T-helper 17 cell (primary cell): ENCODE measurements at places on chromosomes 6 and 20. TPM values are rescaled to one million over a fixed set of nuclear protein-coding genes. Genes with fewer than 3 reads are reported as not detected.

DNA sequence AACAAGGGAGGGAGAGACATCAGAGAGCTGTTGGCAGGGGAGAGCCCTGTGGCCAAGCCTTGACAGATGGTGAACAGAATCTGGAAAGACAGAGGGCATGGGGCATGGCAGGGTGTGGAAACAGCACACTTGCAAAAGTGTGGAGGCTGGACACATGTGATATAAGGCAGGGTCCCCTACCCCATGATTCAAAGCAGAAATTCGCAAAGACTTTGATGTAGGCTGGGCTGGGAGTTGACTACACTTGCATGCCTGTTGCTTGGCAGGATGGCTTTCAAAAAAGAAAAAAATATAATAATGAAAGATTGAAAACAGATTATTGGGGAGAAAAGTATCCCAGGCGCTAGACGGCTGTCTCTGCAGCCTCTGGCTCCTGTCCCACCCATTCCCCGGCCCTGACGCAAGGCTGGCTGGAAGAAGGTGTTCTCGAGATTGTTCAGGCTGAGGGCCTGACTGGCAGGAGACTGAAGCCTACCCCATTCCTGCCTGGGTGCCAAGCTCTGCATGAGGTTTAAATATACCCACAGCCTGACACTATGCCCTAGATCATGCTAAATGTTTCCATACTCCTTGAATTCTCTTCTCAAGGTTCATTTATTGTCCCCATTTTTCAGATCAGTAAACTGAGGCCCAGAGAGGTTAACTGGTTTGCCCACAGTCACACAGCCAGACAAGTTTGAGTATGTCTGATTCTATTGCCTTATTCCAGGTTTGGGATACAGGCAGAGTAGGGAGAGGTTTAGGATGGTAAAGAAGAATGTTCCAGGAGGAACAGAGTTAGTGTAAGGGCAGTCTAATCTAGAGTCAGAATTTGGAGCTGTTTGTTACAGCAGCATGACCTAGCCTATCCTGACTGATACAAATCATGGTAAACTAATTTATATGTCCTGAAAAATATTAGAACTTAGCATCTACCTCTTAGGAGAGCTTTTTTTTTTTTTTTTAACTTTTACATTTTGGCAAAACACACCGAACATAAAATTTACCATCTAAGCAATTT is 23.4 kb upstream of the CCN5 start:
- no peak for DNase-seq

DNA sequence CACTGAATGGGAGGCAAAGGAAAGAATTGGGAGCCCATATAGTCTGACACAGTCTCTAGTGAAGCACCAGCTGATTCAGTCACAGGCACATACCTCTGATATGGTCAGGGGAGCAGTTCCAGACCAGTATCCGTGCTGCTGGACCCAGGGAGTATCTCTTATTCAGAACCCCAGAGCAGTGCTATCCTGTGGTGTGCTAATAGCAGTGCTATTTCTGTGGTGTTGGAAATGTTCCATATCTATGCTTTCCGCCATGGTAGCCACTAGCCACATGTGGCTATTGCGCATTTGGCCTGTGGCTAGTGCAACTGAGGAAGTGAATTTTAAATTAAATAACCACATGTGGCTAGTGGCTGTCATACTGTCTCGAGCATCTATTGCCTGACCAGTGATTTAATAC is 11.0 kb downstream of the SCUBE3 start:
- DNase-seq: no peak

Gene FAM217A
- total RNA-seq: not detected

GRCh38 chr20:14580418-14581074 is 243.1 kb upstream of the FLRT3 start:
- no peak for DNase-seq

DNA sequence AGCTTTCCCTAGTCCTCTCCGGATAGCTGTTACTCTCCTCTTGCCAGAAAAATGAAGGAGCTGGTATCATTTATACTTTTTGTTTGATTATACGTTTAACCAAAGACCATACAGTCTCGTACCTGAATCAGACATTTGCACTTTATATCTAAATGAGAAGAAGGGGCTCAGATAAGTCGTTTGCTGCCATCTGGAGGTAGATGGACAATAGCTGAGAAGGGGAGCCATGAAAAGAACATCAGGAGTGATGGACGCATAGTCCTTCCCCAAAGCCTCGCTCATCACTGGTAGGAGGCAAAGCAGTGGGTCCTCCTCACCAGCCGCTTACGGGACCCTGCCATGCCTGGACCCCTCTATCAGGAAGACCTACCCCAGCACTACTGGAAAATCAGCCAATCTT is 45.4 kb downstream of the RPF2 start:
- DNase-seq: no peak

DNA sequence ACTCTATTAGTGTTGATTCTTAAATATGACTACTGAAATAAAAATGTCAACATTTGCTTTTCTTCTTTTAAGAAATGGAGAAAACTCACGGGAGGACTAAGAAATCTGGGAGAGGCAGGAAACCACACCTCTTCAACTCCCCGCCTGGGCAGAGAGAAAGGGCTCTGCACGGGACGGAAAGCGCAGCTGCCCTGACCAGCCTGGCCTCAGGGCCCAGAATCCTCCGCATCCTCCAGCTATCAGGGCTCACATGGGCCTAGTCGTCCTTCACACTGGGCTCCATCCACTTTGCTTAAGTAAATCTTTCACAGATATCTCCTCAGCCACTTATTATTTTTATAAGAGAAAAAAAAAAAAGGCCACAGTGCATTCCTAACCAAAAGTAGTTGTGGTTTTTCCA is 215.1 kb downstream of the TBXT start:
- DNase-seq: no peak

Gene ATP9A
- total RNA-seq: 4.2 TPM

DNA sequence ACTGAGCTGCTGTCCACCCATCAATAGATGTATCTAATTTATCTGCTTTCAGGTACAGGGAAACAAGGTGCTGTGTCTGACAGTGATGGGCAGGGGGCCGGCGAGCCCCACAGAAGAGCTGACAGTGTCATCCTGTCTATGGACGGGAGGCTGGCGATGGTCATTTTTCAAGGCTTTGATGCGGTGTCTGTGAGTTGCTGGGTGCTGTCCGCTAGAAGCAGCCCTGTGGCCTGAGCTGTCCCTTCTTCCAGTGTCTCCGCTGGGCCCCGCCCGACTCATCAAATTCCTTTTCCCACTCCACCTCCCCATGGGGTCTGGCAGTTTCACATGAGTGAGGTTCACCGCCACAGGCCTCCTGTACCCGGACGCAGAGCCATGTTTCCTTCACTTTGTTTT is 161.4 kb upstream of the PMEPA1 start:
- DNase-seq: no peak

DNA sequence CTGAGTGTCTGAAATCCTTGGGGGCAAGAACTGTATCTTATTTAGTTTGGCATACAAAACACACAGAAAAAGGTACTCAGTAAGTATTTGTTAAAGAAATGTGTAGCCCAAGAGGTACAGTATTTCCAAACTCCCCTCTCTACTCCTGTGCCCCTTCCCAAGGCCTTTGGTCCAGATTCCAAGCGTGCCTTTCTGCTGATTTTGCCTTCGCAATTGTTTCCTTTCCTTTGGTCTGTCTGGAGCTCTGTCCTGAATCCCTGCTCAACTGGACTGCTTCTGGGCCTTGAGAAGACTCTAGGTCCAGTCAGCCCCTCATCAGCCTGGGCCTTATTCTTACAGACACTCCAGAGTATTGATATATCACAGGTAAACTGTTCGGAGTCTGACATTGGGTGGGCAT is 122.2 kb upstream of the SYNCRIP start:
- no peak for DNase-seq

DNA sequence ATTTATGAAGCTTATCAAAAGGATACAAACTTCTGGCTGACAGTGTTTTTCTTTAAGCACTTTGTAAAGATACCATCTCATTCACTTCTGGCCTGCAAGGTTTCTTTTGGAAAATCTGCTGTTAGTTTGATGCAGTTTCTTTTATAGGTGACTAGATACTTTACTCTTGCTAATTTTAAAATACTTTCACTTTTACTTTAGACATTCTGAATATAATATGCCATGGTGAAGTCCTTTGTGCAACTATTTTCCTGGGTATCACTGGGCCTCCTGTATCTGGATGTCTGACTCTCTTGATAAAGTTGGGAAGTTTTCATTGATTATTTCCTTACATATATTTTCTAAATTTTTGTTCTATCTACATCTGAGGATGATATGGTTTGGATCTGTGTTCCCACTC is 29.0 kb upstream of the ZNF337 start:
- no peak for DNase-seq

DNA sequence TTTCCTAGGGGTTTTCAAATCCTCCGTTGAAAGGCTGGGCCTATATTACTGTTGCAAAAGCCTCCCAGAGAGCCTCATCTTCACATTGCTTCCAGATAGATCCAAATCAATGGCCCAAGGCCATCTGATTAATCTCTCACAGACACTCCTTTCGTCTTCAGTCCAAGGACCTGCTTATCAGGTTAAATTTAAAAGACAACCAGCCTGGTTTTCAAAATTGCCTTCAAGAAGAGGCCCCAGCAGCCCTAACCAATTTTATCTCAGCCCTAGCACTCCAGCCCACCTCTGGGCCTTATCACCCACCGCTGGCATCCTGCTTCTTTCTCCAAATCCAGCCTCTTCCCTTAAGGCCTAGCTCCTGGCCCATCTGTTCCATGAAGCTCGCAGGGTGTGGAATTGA is 15.5 kb upstream of the CCND3 start:
- DNase-seq: no peak

GRCh38 chr20:38158701-38159351 is 6.2 kb downstream of the TGM2 start:
- no peak for DNase-seq

DNA sequence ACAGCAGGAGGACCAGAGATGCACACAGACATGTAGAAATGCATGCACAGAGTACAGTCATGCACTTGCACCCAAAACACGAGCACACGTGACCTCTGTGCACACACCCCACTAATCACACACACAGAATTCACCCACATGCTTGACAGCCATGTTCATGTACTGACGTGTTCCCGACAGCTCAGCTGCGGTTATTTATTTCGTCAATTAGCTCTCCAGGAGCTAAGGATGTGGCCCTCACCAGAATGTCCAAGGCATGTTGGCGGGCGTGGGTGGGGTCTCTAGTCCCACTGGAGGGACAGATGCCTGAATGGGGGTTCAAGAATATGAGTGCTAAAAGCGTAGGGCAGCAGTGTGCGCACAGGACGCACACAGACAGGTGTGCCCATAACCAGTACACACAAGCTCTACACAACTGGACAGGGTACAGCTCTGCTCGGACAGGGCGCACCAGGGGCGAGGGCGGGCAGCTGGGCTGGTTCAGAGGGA is 571 bp upstream of the PRPF6 start:
- DNase-seq: no peak

GRCh38 chr20:61742097-61742825 is 323.4 kb downstream of the TAF4 start:
- DNase-seq: no peak

Gene TM9SF4
- total RNA-seq: 41.2 TPM
